Fibroblast of pulmonary artery (primary cell): ENCODE measurements at places on chromosomes 7 and 10.

- no peak for DNase-seq
These were observed 236.2 kb upstream of the PITRM1 start for GRCh38 chr10:3408603-3409365.

DNA sequence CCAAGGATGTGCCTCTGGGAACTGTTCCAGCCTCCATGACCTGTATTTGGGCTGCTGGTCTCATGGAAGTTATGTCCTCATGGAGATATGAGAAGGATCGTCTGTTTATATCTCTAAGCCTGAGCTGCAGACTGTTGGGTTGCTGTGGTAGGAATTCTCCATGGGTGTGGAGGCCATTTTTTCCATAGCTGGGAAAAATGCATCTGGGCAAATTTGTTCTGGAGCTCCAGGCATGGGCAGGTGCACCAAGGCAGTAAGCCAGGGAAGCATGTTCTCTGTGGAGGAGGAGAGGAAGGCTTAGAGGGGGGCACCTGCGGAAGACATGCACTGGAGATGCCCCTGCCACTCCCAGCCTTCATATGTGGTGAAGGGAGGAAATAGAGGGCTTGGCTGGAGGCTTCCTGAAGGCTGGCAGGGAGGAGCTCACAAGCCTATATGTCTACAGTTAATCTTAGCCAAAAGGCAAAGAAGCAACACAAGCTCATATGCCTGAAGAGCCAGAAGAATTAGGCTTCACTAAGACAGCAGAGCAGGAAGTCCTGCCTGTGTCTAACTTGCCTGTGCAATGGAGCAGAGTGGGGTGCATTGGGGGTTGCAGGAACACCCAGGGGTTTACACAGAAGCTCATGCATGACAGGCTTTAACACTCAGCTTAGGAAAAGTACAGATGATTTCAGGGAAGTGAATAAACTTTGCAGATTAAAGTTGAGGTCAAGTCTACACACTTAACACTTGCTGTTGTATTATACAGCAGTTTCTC, 35.1 kb upstream of the CXCL12 start:
- DNase-seq = no peak

GRCh38 chr7:139089118-139089517, 20.4 kb downstream of the ZC3HAV1 start:
- no peak for DNase-seq

GRCh38 chr10:127283576-127283975, 87.2 kb upstream of the INSYN2A start:
- DNase-seq = no peak

GRCh38 chr7:83934118-83934734, 260.4 kb downstream of the SEMA3A start:
- DNase-seq = peak; percentile 12

DNA sequence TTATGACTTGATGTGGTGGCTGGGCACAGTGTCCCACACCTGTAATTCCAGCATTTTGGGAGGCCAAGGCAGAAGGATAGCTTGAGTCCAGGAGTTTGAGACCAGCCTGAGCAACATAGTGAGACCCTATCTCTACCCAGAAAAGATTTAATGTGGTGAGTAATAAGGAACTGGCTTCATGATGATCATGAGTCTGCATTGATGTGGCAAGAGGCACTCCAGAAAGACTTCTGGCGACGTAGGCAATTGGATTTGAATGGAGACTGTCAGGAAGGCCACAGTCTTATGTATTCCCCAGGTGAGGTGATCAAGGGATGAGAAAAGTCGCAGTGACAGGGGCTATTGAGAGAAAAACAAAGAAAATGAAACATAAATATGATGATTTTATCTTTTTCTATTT, 138.0 kb downstream of the CACNB2 start:
- DNase-seq = no peak

GRCh38 chr10:20486791-20487190, 410.3 kb downstream of the NEBL start:
- no peak for DNase-seq
